ENCODE measurements at places on chromosomes 16 and 17.

GRCh38 chr17:78892936-78893379 lies 10.0 kb downstream of the CEP295NL start:
- ATAC-seq: no peak

GRCh38 chr17:15418781-15419180 lies 48.6 kb downstream of the CDRT4 start:
- no peak for ATAC-seq

GRCh38 chr16:80912651-80913050 lies 94.0 kb downstream of the CMC2 start:
- ATAC-seq: no peak

- ATAC-seq: no peak
Measured at GRCh38 chr17:69818467-69818866, 256.6 kb upstream of the KCNJ16 start.

DNA sequence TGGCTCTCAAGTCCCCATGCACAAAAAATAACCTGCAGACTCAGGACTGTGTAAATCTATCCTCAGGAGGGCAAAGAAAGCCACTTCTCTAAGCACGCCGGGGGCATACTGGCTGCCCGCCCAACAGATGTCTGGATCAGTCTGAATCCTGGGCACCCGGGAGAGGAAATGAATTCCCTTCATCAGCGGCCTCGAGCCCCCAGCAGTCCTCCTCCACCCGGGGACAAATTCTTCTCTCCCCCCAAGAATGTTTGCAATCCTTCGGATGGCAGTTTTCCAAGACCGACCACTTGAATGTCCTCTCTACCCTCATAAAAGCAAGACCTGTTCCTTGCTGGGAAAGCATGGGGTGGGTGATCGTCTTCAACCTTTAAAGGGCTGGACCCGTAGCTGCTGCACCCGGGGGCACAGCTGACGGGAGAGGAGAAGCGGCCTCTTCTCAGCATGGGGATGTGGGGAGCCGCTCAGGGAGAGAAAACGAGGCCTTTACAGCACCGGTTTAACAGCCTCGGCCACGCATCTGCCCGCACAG lies 9.4 kb upstream of the MAP2K3 start:
- ATAC-seq: peak; percentile 41

DNA sequence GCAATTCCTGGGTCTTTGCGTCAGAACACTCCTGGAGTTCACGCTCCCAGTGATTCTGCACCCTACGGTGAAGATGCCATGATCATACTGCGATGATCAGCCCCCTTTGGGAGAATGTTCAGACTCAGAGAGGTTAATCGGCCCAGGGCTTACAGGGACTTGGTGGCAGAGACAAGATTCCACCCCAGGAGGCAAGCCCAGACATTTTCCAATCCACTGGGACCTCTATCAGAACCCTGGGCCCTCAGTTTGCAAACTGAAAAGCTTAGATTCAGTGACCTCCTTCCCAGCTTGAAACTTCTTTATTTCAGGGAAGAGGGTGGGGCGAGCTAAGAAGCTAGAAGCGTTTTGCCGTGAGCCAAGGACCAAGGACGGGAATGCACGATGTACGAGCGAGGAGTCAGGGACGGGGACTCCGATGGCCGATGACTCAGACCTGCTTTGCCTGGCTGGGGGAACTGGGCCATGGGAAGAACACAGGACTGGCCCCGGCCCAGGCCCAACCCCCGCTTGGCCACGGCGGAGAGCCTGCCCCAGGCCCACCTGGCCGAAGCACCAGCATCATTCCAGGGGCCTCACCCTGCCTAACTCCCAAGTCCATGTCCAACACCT lies 34.7 kb downstream of the SOCS3 start:
- ATAC-seq: no peak

- ATAC-seq: peak; percentile 38
Measured at GRCh38 chr17:36901506-36901905, 35.8 kb upstream of the LHX1 start.

DNA sequence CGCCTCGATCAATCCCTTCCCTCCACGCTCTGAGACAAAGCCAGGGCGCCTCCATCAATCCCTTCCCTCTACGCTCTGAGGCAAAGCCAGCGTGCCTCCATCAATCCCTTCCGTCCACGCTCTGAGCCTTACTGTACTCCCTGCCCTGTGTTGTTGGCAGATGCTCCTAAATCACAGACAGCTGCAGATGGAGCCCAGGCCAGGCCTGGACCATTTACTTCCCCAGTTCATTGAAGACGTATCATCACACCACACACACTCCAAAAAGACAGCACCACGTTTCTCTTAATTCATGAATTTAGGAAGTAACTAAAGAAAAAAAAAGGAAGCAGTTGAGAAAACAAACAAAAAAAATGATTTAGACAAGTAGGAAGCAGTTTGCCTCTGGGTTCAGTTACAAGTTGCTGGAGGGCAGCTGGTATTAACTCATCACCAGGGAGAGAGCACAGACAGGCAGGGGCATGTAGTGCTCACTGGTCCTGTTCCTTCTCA lies 7.4 kb upstream of the CD300LD start:
- no peak for ATAC-seq

DNA sequence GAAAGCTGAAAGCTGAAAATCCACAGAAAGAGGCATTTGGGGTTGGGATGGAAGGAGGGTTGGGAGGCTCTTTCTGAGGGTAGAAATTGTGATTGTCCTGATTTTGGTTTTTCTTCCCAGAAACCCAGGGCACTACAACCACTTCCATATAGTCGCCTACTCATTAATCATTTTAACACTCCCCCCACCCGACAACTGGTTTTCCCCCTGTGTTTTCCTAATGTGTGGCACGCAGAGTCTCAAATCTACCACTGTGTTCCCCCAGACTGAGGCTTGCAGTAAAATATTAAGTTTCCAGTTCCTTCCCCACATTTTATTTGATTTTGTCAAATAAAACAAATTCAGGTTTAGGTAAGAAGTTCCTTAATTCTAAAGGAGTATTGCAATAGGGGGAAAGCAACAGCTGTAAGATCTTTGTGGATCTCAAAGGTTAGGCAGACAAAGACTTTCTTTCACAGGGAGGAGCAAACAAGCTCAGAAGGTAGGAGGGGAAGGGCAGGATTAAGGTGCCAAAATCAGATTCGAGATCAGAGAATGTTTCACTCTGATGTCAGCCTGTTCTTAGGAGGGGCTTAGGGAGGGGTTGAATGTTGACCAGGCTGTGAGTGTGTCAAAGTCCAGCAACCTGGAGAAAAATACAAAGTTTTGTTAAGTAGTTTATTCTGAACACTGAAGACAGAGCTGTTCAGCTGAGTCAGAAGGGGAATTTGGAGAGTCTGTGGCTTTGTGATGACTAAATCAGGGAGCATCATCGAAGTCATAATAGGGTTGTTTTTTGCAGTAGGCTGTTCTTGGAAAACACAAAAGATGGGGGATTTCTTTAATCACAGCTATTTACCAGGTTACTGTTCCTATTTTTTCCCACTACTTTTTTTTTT lies 3.6 kb downstream of the ZNF267 start:
- peak; percentile 61 for ATAC-seq

- ATAC-seq: peak; percentile 41
Measured at GRCh38 chr17:76102944-76103273, 678 bp downstream of the EXOC7 start.

GRCh38 chr17:7859028-7859427 lies 1.2 kb downstream of the CYB5D1 start:
- no peak for ATAC-seq

GRCh38 chr17:59753522-59754467 lies 46.3 kb downstream of the VMP1 start:
- ATAC-seq: peak; percentile 79

DNA sequence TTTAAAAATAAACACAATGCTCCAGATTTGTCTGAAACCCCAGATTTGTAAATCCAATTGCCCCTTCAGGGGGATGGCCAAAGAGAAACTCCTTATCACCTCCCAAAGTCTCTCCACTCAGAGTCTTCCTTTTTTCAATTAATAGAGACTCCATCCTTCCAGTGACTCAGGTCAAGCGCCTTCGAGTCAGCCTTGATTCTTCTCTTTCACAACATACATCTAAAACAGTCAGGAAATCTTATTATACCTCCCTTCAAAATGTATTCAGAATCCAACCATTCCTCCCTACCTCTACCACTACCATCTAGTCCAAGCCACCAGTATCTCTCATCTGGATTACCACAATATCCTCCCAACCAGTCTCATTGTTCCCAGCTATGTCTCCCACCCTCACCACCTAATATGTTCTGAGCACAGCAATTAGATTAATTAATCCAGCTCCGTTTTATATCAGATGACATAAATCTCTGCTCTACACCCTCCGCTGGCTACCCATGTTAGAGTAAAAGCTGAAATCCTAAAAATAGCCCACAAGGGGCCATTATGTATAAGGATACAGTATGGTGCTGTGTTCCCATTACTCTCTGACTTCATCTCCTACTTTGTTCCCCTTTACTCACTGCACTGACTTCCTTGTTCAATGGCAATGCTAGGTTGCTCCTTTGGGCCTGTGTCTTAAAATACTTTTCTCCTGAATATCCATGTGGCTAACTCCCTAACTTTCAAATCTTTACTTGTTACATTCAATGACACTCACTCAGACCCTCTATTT lies 11.8 kb downstream of the SIAH1 start:
- no peak for ATAC-seq

DNA sequence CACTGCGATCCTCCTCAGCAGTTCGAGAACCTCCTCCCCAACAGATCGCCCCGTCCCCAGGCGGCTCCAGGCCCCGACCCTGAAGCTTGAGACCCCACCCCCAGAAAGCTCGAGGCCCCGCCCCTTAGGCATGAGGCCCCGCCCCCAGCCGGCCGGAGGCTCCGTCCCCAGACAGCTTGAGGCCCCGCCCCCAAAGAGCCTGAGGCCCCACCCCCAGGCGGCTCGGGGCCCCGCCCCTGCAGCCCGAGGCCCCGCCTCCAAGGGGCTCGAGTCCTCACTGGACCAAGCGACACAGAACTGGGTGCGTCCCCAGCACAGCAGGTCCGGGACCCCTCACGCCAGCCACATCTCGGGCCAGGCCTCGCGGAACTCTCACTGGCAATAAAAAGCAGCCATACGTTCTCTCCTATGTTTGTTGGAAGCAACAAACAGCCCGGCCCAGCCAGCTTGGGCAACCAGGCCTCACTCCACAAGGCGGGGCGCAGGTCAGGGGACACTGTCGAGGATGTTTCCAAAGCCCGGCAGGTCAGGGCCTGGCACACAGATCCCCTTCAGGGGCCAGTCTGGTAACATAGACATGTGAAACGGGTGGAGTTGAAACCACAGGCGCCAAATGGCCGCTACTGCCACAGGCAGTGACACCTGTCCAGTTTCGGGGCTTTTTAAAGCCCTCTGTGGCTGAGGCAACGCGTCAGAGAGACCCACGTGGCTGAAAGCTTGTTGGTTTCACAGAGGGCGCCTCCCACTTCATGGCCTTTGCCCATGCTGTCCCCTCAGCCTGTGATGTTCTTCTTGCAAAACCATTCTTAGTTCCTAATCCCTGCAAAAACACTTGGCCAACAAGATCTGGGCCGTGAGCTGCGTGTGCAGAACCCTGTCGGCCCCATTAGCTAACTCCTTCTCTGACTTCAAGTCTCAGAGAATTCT lies 224.2 kb downstream of the PARN start:
- ATAC-seq: peak; percentile 47

DNA sequence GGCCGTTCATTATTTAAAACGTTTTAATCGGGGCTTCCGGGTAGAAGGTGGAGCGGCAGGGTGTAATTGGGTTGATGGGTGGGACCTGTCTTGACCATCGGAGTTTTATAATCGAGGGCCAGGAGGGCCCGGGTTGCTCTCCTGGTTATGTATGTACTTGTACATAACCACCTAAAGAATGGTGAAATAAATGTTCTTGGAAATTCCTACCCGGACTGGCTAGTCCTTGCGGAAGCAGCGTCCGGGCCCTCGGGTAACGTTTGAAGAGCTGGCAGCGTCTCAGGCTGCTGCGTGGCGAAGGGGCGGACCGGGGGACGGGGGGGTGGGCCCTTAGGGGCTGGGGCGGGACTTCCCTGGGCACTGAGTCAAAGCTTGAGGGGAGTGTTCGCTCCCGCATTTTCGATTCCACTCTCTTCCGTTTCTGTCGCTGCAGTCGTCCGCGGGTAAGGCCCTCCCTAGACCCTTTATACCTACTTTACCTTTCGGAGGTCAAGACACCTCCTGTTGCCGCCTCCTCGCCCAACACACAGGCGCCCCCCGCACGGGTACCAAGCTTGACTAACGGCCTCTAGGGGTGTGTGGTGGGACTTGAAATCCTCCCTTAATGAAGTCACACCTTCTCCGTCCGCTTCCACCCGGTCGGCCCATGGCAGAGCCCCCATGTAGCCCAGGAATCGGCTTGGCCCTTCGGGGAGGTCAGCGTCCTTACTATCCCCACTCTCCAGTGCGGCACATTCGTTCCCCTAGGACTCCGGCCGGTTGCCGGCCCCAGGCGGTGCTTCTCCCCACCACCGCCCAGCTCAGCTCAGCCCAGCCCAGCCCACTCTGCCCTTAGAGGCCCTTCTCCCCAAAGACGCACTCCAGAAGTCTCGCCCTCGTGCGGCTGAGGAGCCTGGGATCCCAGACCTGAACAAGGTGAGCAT lies at the start of gene TMEM106A:
TSS of gene TMEM106A (plus strand) at position 396 of the 923 bp plus-strand sequence. CDS start 1,167 bp downstream, outside the sequence.
- ATAC-seq: no peak

DNA sequence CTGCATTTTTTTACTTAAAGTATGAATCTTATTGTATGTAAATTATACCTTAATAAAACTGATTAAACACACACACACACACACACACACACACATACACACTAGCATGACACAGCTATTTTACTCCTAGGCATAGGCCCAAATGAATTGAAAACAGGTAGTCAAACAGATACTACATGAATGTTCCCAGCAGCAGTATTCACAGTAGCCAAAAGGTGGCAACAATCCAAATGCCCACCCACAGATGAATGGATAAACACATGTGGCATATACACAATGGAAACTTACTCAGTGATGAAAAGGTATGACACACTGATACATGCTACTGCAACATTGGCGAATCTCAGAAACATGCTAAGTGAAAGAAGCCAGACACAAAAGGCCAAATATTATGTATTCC lies 223.5 kb downstream of the CYB561 start:
- no peak for ATAC-seq

GRCh38 chr17:81455387-81455786 lies 57.2 kb downstream of the ACTG1 start:
- ATAC-seq: no peak

DNA sequence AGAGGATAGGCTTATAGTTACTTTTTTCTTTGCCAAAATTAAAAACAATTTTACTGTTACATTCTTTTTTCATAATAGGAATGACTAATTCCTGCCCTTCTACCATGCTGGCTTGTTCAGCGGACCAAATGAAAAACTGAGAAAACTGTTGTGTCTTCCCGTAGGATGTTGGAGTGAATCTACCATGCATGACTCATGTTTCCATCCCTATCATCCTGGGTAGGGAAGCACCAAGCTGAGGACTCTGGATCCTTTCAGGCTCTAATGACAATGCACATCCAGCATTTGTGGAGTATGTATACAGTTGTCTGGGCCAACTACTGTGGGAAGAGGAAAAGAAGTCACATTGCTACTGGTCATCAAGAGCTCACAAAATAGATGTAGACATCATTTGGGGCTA lies 41.1 kb upstream of the DHX8 start:
- ATAC-seq: peak; percentile 73

Data from SK-N-SH treated with all-trans-retinoic acid at 6 μM for 48 hours (cell line).